CD4-positive, alpha-beta T cell treated with Interleukin-6 for 4 hours (primary cell): ENCODE measurements at places on chromosomes 5 and 9.

DNA sequence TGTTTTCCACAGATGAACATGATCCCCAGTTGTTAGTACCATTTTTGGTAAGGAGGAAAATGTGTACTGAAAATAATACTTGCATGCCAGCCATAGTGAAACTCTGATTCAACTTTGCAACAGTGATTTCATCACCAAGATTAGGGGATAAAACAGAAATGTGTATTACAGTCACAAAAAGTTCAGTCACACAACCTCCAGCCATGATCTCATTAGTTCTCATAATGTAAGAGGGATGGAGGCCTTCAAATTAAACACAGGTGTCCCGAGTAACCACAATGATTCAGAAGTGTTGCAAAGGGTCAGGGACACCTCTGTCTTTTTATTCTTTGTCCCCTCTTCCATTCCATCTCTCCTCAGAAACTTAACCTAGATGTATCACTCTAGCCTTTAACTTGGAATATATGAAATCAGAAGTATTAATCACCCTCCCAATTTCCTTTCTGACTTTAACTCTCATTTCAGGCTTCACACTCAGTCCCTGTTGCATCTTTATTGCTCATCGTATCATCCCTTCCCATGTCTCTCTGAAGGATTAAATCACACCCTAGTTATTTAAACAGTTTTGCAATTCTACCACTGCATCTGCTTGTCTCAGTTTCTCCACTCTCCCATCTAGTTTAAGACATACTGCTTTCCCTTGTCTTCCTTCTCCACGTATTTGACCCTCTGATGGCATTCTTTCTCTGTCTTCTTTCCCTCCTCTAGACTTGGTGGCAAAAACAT is 291.2 kb downstream of the ADAMTS6 start:
- no peak for DNase-seq

DNA sequence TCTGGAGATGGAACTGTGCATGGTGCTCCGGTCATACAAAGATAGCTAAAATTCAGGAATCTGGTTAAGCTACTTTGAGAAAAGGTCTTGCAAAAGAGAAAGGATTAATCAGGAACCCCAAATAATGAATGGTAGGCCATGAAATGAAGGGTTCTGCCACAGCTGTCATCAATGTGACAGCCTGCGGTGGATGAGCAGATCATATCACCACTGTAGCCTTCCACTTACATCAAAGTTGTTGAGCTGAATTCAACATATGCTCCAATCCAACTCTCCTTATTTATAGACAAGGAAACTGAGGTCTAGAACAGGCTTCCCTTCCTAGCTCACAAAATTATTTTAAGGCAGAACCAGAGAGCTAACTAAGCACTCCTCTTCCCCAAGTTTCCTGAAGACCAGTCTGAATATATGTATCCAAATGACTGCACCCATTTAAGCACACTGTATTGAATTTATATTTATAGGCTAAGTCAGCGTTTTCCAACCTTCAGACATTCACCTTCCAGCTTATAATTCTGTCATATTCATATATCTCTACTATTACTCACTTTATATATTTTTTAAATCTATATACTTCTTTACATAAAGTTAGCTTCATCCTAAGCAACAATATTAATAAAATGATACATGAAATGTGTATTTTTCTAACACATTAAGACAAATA is 13.9 kb upstream of the PTGER4 start:
- no peak for DNase-seq

DNA sequence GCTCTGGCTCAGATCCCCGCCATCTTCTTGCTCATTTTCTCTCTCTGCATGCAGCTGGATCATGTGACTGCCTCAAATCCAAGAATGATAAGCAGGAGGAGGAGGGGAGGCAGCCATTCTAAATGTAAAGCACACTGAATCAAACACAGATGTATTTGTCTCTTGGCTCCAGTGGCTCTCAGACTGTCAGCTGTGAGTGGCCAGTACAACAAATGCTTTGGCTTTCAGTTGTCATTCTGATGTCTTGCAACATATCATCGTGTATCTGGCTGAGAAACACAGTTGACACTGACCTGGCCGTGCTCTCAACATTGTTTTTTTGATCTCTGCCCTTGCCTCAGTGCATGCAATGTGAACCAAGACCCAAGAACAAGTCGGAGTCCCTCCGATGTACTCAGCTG is 233.1 kb downstream of the ADAMTSL1 start:
- no peak for DNase-seq

- DNase-seq = no peak
Measured at GRCh38 chr9:20994486-20994885, 37.0 kb downstream of the HACD4 start.

GRCh38 chr5:624951-625230 is 12.8 kb downstream of the CEP72 start:
- no peak for DNase-seq

DNA sequence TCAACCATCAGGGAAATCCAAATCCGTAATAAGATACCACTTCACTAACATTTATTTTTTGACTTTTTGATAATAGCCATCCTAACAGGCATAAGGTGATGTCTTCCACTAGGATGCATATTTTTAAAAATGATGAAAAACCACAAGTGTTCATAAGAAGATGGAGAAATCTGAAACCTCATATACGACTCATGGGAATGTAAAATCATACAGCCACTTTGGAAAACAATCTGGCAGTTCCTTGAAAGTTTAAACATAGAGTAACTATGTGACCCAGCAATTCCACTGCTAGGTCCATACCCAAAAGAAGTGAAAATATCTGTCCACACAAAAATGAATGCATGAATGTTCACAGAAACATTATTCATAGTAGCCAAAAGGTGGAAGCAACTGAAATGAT is 431.0 kb downstream of the ENC1 start:
- no peak for DNase-seq

- DNase-seq = no peak
Measured at GRCh38 chr5:1667648-1668140, 131.9 kb downstream of the MRPL36 start.

DNA sequence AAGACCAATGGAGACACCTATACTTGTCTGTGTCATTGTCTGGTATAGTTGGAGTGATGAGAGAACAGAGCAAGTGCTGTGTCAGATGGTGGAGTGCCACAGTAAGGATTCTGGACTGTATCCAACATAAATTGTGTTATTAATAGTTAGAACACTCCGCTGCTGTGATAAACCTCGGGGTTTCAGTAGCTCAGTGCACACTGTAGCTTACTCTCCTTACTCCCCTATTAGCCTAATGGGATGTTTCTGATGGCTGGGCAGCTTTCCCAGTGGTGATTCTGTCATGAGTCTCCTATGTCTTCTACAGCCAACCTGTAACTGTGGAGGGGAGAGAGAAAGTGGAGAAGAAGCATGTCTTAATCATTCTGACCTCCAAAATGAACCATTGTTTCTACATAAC is 127.6 kb upstream of the PTCH1 start:
- no peak for DNase-seq

DNA sequence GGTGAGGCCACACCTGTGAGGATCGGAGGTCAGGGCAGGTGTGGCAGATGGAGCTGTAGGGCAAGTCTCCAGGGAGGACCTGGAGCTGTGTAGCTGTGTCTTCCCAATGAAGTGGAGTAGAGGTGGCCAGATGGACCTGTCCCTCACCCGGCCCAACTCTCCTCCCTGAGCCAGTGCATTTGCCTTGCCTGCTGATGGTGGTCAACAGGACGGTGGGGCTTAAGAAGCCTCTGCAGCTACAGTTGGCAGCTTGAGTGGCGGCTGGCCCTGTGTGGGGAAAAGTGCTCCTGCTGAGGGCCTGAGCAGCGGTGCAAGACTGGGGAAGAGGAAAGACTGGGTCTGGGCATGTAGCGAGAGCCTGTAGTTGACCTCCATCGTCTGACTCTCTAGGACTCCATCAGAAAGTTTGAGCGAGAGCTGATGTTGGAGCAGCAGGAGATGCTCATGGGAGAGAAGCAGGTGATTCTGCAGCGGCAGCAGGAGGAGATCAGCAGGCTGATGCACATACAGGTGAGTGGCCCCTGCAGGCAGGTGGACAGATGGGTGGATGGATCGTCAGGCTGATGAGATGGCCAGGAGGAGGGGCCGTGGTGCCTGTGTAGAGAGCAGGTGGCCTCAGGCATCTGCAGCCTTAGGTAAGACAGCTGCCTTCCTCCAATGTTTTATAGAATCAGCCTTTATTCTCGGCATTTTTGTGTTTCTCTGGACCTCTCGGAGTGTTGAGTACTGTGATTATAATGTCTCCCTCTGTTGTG is 24.9 kb downstream of the PITX1 start:
- no peak for DNase-seq
